ENCODE measurements at places on chromosomes 6 and 20.

DNA sequence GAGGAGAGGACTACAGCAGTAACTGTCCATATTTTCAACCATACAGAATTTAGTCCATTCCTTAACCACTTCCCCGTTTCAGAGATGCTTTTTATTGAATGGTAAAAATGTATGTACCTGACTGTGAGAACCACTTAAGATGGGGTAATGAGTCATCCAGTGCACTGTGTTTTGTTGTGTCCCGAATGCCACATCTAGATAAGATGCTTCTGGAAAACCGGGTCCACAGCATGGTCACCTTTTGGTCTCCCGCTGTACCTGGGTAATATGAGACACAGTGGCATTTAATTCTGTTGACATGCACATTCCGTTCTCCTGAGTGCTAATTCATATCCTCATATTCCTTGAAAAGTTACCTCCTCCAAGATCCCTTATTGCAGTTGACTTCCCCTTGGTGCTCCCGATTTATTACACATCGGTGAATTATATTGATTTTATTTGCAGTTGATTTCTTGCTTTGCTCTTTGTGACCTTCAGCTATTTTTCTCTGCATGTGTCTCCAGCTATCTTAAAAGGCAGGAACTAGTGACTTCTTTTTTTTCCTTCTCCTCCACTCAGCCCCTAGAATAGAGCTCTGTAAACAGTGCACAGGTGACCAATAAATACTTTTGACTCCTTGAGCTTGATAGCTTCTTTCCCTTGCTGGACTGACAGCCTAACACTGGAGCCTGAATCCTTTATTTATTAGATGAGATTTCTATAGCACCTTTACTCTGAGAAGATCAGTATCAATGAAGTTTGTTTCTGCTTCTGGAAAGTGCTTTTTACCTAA lies 314.6 kb downstream of the ZFAND3 start:
- DNase-seq: no peak

GRCh38 chr6:47209632-47210031 lies 100.1 kb downstream of the TNFRSF21 start:
- DNase-seq: no peak

- DNase-seq: no peak
Observed at GRCh38 chr20:48841875-48842529, 14.2 kb upstream of the PREX1 start.

GRCh38 chr6:33716890-33717632 lies 5.6 kb upstream of the UQCC2 start:
- DNase-seq: no peak

DNA sequence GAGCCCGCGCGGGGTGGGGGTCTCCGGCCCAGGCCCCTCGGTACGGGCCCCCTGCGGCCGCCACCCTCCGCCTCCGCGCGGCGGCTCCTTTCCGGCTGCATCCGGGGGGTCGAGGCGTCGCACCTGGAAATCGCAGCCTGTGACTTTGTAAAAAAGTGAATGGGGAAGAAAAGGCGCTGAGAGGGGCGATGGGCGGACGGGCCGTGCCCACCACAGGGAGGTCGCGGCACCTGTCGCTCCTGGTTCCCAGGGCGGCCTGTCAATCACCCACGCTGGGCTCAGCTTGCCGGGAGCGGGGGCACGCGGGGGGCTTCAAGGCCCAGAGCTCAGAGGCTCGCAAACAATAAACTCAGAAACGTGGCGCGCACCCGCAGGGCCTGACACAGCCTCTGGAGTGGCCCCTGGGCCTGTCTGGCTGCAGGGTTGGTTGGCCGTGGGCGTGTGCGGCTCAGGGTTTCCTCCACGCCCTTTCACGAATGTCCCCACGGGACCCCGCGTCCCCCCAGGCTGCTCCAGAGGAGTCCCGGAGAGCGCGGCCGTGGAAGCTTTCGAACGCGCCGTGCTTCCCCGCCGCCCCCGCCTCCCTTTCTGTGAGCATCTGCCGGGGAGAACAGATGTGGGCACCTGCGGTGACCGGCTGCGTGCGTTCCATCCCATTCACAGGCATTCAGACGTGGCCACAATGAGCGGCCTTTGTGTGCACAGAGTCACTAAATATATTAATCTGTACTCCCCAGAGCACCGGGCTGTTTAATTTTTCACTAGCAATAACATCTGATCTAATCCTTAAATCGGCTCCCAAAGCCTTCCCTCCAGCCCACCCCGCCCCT lies 6.1 kb upstream of the DLL1 start:
- no peak for DNase-seq

DNA sequence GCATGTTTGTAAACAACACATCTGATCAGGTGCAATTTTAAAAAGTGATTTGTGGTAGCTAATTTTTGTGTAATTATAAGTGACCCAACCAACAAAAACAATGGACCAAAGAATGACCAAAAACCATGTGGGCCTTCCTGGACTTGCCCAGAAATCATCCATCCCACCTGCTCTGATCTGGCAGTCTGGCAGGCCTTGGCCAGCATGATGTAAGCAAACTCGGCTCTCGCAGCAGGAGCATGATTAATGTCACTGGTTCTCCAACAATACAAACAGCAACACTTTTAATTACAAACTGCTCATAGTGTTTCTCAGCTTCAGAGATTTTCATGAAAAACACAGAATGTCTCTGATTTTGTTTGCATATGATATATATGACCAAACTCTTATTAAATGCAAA lies 16.1 kb downstream of the TP53INP2 start:
- DNase-seq: no peak

DNA sequence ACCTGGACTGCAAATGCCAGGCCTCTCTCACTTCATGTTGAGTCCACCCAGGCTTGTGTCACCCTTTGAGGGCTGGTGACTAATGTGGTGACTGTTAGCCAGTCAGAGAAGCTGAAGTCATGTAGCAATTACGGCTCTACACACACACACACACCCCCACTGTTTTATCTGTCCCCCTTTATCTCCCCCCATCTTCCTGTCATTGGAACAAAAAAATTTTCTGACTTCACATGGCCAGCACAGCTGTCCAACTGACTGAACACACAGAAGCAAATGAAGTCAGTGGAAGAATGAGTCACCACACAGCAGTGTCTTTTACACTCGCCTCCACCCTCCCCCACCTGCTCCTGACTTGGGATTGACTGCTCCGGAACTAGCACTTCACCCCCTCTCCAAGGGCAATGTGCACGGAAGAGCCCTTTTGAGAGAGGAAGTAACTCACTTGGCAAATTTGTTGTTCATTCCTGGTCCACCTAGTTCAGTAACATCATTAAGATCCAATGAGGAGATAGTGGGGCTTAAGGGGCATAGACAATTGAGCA lies 198.0 kb downstream of the RNF144B start:
- DNase-seq: no peak

DNA sequence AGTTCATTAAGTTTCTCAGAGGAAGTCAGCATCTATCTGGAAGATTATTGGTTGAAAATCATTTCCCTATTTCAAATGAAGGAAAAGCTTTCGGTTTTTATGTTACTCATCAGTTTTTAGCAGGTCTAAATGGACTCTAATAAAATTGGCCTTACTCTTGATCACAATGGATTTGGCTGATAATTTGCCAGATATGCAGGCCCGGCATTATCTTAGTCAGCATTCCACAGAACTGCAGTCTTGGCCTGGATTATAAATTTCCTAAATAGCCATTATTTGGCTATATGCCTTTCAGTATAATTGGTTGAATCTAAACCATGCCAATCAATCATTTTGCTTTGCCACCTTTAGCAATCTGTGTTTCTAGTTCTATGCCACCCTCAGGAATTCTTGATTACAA lies 91.7 kb upstream of the KCNQ5 start:
- no peak for DNase-seq

- no peak for DNase-seq
Observed at GRCh38 chr6:140311146-140311545, 936.7 kb upstream of the CITED2 start.

- DNase-seq: no peak
Observed at GRCh38 chr20:34375977-34376430, 12.9 kb downstream of the ITCH start.

DNA sequence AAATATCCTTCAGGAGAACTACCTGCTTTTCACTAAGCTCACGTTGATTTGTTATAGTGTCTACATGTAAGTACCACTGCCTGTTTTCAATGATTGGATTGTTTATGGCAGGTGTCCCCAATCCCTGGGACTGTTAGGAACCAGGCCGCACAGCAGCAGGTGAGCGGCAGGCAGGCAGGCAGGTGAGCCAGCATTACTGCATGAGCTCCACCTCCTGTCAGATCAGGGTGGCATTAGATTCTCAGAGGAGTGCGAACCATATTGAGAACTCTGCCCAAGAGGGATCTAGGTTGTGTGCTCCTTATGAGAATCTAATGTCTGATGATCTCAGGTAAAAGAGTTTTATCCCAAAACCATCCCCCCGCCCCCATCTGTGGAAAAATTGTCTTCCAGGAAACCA lies 303.3 kb downstream of the EYA4 start:
- DNase-seq: no peak

DNA sequence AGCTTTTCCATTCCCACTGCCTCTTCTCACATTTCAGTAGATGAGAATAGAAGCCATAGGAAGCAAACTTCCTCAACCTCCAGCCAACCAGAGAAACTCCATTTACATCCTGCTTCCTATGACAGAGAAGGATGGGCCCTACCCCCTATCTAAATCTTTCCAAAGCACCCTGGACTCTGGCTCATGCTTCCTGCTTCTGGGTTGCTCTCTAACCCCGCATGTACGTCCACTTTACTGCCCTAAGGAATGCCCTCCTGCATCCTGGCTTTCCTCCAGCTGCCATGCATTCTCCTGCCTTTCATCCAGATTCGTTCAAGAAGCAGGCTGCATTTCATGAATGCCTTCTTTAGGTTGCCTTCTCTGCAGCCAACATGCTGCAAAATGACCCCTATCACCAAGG lies 91.9 kb downstream of the FAM217A start:
- no peak for DNase-seq

DNA sequence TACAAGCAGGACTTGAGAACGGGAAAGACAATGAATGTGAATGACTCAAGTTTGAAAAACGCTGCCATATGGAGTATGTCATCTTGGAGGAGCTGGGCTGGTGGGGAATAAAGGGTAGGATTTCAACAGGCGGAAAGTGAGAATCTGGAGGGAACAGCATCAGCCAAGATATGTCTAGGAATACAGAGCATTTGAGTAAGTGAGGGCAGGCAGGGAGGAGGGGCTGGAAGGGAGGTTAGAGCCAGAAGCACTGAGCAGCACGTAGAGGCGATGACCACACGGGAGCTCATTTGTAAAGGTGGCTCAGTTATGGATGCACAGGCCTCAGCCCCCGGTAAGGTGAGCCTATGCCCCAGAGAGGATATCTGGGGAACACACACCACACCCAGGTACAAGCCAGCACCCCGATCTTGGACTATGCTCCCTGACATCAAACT lies 115.1 kb downstream of the ZMYND8 start:
- DNase-seq: no peak

- peak; percentile 62 for DNase-seq
Observed at GRCh38 chr6:150068720-150069648, at the start of gene ULBP3. ULBP3 (minus strand) TSS chr6:150069121; CDS start chr6:150069066, 55 bp downstream.

GRCh38 chr6:91098006-91098405 lies 511.1 kb upstream of the MAP3K7 start:
- no peak for DNase-seq

DNA sequence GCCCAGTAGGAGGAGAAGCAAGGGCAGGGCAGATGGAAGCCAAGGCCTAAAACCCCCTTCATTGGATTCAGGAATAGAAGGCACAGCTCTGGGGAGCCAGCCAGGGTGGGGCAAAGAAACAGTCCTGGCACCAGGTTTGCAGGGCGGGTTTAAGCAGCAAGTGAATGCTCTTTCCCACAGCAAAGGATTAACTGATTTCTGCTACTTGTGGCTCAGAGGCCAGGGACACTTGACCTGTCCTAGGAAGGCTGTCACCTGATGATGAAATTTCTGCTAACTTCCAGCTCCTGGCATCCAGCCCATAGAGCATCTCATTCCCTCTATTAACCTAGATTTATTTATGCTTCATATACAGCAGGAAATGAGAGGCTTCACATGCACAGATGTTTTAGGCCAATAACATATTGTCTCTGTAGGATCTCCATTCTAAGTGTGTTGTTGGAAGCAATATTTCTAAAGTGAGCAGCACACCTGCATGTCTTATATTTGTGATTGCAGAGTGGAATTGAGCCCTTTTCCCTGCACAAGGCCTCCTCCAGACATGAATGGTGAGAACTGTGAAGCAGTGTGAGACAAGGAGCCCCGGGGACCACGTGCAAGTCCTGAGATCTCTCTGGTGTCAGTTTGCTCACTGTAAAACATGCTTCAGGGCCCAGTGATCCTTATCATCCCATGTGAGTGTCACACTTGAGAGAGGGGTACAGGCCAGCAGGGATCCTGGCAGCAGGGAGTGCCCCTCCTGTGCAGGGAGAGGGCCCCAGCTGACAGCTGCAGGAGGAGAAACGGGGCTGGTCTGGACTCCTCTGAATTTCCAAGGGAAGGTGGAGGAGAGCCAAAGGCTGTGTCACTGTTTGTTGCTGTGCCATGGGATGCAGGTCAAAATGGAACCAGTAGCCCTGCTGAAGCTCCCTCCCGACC lies 41.1 kb upstream of the CST5 start:
- DNase-seq: no peak

- no peak for DNase-seq
Observed at GRCh38 chr6:1004885-1005630, 306.8 kb upstream of the FOXQ1 start.

- DNase-seq: no peak
Observed at GRCh38 chr6:16705081-16705993, 55.9 kb downstream of the ATXN1 start.

DNA sequence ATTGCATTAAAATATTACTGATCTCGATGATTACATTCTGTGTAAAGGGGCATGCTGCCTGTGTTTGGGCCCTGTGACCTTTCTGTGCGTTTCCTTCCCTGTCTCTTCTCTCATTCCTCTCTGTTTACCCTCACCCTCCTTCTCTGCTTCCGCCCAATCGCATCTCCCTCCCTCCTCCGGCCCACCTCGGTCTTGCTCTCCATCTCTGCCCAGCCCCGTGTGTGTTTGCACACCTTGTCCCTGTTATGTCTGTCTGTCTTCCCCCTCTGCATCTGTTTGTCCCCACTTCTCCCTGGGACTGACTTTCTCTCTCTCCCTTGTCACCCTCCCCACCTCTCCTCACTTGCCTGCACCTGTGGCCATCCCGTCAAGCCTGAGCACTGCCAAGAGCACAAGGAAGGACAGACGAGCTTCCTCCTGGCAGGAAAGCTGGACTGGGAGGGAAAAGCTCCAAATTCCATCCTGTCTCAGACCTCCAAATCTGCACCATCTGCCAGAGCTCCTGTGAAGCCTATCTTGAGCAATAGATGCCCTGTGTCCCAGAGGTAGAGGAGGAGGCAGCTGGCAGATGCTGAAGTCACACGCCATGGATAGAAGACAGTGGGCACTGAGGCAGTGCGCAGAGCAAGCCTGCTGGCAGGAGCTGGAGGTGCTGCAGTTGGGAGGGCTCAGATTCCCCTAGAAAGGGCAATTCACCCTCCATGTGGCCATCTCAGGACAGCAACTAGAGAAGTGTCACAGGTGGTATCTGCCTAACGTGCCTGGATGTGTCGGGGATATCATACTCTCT lies 172.3 kb downstream of the PTPRT start:
- no peak for DNase-seq
